RPMI7951 (cell line): ENCODE measurements at places on chromosomes 3 and 15. TPM values are rescaled to one million over a fixed set of nuclear protein-coding genes. Genes with fewer than 3 reads are reported as not detected.

GRCh38 chr15:26670116-26670515 is 102.8 kb downstream of the GABRB3 start:
- DNase-seq, result no peak

- DNase-seq, result no peak
Observed at GRCh38 chr15:82963471-82964341, 11.2 kb upstream of the HOMER2 start.

MYLK gene
- 94.7 and 103 TPM in 2 replicates for total RNA-seq

GPR62 gene
- not detected in 2 replicates for total RNA-seq

DNA sequence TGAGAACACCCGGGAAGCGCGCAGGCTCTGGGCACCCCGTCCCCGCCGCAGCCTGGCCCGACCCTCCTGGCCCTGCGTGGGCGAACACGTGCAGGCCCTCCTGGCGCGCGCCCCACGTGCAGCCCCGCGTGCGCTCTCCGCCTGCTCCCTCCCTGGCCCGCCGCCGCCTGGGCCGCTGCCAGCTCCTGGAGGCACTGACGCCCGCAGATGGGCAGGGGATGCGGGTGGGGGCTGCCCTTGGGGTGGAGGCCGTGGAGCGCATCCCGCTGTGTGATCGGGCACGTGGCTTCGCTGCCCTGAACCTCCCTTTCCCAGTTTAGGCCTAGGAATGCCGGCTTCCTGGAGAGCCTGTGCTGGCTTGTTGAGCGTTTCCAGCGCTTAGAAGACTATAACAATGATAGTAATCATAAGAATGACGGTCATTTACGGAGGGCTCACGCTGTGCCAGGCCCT is 104.6 kb upstream of the SLC6A6 start:
- no peak for DNase-seq
